Psoas muscle (tissue), 8 donors: ENCODE measurements at places on chromosomes 7 and 10.

DNA sequence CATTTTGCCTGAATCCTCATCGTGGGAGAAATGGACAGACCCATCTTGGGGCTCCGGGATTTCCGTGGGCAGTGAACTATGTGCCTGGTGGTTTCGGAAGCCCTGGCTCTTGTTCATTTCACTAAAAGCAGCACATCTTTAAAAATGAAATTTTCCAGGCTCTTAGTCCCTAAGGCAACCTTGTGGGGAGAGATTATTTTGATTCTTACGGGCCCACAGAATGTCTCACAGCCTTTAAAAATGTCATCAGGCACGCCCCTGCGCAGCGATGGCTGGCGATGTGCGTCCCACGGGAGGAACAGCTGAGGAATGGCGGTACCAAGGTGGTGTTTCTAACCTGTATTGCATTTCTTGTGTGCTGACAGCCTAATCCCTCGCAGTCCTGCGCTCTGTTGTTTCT, 189.7 kb downstream of the CCDC3 start:
- no peak for DNase-seq

- DNase-seq: no peak
These were observed 238.8 kb upstream of the BMPER start for GRCh38 chr7:33666531-33666930.

DNA sequence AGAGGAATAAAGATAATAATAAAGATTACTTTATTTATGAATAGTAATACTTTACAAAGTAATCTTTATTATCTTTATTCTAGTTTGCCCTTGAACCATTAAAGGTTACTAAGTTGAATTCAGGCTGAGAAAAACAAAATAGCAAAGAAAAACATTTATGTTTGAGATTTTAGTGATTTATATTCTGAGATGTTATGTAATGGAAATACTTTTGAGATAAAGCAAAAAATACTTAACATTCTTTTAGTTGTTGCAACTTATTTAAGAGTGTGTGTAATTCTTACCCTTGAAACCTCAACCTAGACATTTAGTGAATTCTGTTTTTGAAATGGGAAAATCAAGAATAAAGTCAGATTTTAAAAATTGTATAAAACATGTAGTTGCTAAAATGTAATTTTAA, 40.0 kb downstream of the MINPP1 start:
- DNase-seq: no peak

GRCh38 chr10:33434933-33435332, 100.5 kb upstream of the NRP1 start:
- DNase-seq: no peak

- no peak for DNase-seq
These were observed 449.5 kb downstream of the GRID1 start for GRCh38 chr10:85916994-85917573.

GRCh38 chr7:17298840-17299482, 509 bp downstream of the AHR start:
- peak; percentile 56 for DNase-seq

GRCh38 chr10:133324857-133325260, 11.8 kb downstream of the CALY start:
- no peak for DNase-seq

DNA sequence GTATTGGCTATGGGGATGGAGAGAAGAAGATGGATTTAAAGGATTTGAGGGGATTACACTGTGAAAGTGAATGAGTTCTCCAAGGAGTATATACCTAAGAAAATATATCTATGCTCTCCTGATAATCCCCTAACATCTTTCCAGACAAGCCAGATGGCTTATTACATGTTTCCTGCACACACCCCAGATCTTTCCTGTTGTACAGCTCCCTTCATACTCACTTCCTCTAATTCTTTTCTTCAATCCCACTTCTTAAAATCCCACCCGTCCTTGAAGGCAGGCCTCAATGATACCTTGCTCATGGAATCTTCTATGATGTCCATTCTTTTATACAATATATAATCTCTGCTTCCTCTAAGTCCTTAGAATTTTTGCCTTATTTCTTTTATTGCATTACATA, 317.2 kb upstream of the DGKB start:
- DNase-seq: no peak

DNA sequence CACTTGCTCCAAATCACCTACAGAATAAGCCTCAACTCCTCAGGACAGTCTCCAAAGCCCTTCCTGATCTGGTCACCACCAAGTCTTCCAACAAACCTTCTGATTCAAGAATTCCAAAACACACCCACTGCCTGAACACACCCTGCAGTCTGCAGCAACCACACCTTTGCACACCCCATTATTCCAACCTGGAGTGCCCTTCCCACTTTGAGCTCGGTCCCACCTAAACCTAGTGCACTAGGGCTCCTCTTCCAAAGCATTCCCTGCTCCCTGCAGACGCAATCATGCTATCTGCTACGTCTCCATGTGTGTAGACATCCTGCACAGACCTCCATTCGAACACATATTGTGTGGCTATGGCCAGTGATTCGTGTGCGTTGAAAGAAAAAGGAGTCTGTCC, 289.3 kb downstream of the GRID1 start:
- no peak for DNase-seq

- DNase-seq: no peak
These were observed 315.3 kb downstream of the LHFPL3 start for GRCh38 chr7:104643587-104644217.

- no peak for DNase-seq
These were observed 32.3 kb downstream of the PPP2R2D start for GRCh38 chr10:131933016-131933695.

GRCh38 chr10:78769526-78769925, 299.2 kb upstream of the ZMIZ1 start:
- DNase-seq: no peak

- no peak for DNase-seq
These were observed 57.7 kb upstream of the IGFBP3 start for GRCh38 chr7:45978731-45979211.

DNA sequence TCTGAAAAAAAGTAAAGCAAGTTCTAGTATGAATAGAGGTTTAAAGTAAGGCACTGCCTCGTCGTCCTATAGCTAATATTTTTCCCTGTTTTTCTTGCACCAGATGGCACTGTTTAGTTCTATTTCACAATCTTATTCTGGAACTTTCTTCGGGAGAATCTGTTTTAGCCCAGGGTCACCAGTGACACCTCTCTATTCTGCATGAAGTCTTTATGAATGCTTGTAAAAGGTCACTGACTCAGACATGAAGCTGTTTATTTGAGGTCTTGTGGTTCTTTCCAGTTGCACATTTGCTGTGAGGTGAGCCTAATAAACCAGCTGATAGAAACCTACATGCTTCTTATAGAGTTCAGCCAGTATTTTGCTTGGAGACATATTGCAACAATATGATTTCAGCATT, 444.3 kb downstream of the AUTS2 start:
- no peak for DNase-seq

GRCh38 chr10:63365976-63366765, 99.6 kb downstream of the JMJD1C start:
- DNase-seq: no peak

- DNase-seq: no peak
These were observed 123.6 kb downstream of the CCSER2 start for GRCh38 chr10:84452003-84452402.

- DNase-seq: no peak
These were observed 455.3 kb downstream of the PLXDC2 start for GRCh38 chr10:20271490-20271889.

DNA sequence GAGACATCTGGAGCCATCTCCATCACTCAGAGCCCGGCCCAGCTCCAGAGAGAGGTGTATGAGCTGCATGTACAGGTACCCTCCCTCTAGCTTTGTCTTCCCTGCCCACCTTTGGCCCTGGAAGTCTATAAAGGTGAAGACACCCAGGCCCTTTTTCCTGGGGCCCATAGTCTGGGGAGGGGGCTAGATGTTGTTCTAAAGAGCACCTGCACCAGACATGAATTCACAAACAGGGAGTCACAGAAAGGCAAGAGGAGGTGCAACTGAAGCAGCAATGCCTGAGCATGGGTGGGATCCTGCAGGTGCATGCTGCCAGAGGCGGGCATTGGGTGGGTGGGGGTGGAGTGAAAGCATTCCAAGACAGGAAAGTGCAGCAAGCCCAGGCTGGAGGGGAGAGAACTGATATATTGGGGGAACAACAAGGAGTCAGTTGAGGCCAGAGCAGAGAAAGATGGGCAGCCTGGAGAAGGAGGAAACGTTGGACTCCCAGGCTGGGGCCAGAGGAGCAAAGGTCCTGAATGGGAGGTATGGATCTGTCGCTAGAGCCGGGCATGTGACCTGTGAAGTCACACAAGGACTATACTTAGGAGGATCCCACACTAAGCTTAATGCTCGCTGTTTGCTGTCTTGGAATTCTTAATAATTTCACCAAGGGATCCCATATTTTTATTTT, 11.7 kb downstream of the CDHR1 start:
- DNase-seq: no peak

- DNase-seq: no peak
These were observed 9.5 kb upstream of the UBE3C start for GRCh38 chr7:157129200-157129599.

DNA sequence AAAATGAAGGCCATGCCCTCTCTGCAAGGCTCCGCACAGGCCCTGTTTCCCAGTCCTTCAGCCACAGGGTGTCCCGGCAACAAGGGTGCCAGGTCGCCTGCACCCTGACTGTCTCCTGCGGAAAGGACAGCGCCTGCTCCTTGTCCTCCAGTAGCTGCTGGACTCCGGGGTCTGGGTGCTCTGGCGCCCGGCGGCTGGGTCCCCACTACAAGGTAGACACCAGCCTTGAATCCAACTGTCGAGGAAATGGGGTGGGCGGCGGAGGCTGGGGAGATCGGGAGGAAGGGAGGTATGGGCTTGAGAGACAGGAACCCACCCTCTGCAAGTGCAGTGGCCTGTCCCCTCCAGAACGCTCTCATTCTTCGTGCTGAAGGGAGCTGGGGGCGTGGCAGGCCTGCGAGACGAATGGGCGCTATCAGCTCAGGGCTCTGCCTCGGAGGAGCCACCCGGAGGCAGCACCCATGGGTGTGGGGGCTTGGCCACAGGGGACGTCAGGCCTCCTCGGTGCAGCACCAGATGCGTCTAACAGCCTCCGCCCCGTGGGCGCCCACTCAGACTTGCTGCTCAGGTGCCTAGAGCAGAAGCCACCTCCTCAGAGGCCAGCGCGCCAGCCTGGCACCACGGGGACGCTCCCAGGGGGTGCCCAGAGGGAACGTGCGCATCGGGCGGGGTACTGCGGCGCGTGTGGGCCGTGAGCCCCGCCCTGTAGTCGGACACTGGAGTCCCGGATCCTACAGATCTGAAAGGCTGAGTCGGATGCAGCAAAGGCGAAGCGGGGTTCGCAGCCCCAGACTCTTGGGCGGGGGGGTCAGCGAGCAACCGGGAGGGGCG, 15.6 kb downstream of the ADAM8 start:
- peak; percentile 61 for DNase-seq

DNA sequence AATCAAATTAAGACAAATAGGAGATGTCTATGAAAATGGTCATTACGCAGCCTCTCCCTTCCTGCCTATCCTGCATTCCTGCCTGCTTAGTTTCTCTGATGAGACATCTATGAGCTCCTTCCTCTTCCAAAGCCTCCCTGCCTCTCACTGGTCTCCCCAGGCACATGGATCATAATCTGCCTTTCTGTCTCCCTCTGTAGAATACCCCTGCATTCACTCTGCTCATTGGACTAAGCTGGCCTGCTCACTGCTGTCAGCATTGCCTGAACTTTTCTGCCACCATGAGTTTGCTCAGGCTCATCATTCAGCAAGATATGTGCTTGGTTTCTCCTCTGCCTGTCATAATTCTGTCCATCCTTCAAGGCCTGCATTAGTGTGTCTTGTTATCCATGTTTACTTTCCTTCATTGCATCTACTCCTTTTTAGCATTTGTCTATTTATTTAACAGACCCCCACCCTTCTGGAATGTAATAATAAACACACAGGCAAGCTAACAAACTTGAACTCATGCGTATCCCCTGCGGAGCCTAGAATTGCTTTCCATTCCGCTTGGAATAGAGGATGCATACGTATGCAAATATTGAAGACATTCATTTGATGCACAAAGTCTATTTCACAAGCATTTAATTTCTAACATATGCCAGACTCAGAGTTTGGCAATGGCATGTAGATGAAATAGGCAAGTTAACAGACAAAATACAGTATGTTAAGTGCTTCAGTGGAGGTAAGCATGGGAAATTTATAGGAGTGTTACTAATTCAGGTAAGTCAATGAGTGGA, 88.3 kb downstream of the PTPRZ1 start:
- no peak for DNase-seq

GRCh38 chr7:129657363-129657762, 45.8 kb downstream of the NRF1 start:
- no peak for DNase-seq

DNA sequence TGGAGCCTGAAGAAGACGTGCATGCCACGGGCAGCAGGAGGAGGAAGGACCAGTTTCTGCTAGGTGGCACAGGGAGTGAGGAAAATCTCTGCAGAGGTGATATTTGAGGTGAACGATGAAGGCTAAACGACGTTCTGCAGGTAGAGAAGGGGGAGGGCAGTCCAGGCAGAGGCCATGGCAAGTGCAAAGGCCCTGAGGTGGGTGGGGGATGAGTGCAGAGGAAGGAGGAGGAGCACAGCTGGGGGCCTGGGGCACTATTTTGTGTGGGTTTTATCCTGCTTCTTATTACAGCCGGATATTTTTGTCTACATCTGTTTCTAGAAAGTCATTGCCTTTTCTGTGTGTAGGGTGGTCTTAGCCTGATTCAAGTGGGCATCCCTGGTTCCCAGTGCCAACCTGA, 57.6 kb downstream of the GOLGA7B start:
- DNase-seq: no peak

DNA sequence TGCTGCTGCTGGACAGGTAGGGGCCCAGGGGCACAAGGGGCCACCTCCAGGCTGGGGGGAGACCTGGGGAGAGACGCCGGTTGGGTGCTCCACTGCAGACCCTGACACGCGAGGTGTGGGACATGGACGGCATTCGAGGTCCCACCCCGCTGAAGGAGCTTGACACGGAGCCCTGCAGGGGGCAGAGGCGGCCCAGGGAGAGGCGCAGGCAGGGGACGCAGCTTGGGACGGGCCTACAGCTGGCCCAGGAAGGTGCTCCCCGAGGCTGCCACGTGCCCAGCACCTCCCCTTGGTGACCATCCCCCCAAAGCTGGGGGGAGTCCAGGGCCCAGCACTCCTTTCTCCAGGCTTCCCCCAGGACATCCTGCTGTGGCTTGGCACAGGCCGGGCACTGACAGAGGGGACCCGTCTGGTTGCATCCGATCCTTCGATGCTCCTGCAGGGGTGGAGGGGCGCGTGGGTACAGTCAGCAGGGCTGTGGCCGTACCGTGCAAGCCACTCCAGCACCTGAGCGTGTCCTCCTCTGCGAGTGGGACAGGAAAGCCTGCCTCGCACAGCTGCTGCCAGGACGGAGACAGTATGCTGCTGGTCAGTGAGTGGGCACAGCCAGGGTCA, 174.4 kb downstream of the ELFN1 start:
- DNase-seq: peak; percentile 45

GRCh38 chr7:47091141-47091540, 490.8 kb downstream of the TNS3 start:
- DNase-seq: no peak

GRCh38 chr7:126804604-126805003, 448.1 kb downstream of the GRM8 start:
- DNase-seq: no peak

GRCh38 chr10:130023454-130024230, 59.6 kb upstream of the EBF3 start:
- DNase-seq: no peak

GRCh38 chr7:26865094-26865388, 651 bp upstream of the SKAP2 start:
- DNase-seq: peak; percentile 59

GRCh38 chr7:105022458-105022857, 8.5 kb downstream of the KMT2E start:
- DNase-seq: no peak

- no peak for DNase-seq
These were observed 655.0 kb downstream of the SDK1 start for GRCh38 chr7:3955751-3956696.
